ENCODE measurements at places on chromosomes 1 and 21. TPM values are rescaled to one million over a fixed set of nuclear protein-coding genes. Genes with fewer than 3 reads are reported as not detected.

DNA sequence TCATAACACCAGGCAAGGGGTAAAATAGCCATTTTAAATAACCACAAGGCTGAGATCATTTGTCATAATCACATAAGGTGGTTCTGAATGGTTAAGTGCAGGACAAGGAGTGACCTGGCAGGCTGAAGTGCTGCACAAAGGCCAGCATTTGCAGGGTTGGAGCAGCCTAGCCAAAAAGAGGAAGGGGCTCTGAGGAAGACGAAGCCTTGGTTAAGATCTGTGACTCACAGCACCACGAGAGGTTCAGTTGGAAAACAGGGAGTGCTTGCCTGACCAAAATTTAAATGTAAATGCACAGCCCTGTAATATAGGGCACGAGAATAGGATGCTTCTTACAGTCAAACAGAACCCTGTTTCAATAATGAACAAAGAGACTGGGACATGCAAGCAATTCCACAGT, 12.1 kb downstream of the ATP5PF start:
- no peak for DNase-seq

- DNase-seq = no peak
Observed at GRCh38 chr1:109983380-109984189, 980 bp upstream of the AHCYL1 start.

DNA sequence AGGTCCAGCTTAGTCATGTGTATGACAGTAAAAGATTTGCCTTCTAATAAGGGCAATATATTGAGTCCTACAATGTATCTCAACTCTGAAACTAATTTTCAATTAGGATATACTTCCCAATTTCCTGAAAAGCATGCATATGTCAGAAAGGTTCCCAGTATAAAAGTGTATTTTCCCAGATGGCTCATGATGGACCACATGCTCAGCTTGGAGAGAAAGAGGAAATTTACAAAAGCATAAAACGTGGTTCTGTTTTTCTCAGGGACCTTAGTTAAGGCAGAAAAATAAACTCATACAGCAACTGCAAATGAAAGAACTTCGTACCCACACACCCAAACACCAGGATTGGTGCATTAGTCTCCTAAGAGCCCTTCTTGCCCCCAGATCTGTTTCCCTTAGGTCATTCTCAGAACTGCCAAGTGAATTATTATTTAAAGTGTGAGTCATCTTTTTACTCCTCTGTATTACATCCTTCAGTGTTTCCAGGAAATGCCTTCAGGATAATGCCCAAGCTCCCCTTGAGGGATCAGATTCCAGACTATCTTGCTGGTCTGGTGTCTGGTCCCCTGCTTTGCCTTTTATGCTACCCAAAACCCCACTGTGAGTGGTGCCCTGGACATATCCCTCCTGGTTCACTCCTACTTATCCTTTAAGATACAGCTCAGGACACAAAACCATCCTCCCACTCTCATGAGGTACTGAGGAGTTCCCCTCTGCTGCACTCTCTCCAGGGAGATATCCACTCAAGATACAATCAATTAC, 57.4 kb downstream of the SSX2IP start:
- no peak for DNase-seq

TEKT2 gene
- 9.6 TPM for total RNA-seq

Data from type B pancreatic cell (in vitro differentiated cells).